Substantia nigra (tissue), 51 donors: ENCODE measurements at places on chromosomes 6 and 20.

DNA sequence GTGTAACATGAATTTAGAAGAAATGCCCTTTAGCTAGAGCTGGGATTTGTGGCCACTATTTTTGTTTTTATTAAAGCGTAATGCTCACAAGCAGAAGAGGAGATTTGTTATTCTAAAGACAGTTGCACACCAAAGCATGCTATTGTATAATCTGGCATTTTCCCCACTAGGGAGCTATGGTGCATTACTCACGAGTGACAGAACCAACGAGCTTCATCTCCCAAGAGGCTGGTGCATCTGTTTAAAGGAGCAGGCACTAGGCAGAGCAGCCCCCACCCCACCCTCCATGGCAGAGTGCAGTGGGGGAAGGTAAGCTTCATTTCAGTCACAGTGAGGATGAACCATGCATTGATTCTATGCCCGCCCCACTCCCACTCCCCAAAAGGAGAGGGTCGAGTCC lies 287.3 kb upstream of the TSHZ2 start:
- no peak for DNase-seq

DNA sequence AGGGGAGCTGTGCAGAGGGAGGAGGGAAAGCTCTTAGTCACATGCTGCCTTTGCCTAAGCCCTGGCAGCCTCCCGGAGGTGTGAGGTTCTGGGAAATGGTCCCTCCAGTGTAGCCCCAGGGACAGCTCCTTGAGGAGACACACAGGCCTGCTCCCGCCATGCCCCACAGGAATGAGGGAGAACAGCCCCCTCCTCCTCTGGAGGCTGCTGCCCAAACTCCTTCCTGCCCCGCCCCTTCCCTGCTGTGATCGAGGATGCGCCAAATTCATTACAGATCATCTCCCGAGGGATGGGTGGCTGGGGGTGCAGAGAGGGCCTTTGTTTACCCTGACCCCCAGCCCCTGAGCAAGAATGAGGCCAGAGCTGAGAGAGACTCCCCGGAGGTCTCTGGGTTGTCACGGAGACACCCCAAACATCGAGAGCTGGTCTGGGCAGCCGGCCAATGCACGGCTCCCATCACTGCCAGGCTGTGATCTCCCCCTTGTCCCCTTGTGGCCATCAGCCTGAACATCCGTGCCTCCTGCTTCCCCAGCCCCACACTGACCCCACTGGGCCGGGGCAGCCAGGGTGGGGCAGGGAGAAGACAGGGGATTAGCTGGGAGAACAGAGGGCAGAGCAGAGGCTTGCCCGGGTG lies 8.4 kb downstream of the CYP21A2 start:
- no peak for DNase-seq

- DNase-seq: no peak
Measured at GRCh38 chr6:21592953-21593352, 598 bp upstream of the SOX4 start.

DNA sequence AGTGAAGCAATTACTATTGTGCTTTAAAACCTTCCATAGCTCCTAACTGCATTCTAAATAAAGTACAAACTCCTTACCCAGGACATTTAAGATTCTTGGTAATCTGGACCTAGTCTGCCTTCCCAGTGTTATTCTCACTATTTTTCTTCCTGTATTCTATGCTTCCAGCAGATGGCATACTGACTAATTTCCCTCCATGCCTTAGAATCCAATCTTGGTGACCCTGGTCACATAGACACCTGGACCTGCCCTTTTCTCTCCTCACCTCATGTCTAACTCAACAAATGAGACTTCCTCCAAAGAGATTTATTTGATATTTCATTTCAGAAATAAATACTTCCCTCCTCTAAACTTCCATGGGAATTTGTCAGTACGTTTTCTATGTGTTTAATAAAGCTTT lies 25.8 kb downstream of the ROS1 start:
- DNase-seq: no peak

DNA sequence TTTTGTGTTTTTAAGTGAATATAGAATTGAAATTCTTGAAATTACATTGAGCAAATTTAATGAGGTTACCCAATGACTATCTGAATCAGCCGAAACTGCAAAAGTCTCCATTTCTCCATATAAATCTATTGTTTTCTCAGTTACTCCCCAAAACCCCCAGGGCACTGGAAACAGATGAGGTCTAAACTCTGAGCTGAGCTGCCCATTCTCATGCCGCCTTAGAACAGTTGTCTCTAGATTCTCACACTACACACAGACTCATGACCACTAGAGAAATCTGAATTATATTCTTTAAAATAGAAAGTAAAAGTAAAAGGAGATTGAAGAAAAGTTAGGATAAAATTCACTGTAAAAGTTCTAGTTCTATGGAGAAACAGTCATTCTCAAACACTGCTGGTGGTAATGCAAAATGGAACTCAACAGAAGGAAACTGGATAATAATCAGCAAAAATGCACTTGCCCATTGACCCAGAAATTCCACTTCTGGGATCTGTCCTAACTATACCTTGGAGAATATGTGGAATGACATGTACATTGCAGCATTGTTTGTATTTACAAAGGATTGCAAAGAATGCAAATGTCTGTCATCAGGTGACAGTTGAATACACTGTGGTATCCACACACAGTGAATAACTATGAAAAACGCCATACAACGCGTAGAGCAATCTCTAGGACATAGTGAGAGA lies 125.5 kb downstream of the IPCEF1 start:
- DNase-seq: no peak

DNA sequence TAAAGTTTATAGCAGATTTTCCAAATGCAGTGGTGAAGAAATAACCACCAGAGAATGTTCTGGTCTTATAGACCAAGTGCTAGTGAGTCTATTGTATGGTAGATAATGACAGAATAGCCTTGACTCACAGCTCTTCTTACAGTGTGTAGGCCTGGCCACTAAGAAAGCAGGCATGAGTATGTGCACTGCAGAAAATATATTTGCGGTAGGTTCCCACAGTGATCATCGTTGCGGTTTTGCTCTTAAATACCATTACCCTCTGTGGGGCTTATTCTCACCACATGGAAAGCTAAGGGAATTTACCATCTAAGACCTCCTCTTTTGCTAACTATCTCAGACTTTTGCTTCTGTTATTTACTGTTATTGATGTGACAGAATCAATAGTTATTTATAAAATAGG lies 212.3 kb upstream of the SYNDIG1 start:
- DNase-seq: no peak

GRCh38 chr6:104527761-104528415 lies 331.8 kb downstream of the HACE1 start:
- peak; percentile 53 for DNase-seq

GRCh38 chr6:82865461-82865860 lies 200.2 kb downstream of the UBE3D start:
- no peak for DNase-seq

DNA sequence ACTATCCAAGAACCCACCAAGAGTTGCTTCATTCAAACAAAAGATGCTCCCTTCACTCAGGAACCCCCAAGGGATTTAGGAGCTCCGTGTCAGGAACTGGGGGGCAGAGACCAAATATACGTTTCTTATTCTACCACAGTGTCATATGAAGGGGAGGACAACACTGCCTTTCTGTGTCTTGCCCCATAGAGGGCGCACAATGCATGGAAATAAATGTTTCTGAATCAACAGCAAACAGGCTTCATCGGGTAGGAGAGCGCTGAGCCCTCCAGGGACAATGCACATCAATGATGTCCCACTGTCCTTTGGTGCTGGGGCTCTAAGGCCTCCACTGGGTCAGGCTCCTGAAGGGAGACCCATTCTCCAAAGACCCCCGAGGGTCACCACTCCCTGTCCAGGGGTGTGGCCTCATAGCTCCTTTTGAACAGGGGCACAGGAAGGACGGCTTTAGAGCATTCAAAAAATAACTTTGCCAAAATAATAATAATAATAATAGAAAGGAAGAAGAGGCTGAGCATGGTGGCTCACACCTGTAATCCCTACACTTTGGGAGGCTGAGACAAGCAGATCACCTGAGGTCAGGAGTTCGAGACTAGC lies 31.1 kb downstream of the PLG start:
- peak; percentile 53 for DNase-seq

DNA sequence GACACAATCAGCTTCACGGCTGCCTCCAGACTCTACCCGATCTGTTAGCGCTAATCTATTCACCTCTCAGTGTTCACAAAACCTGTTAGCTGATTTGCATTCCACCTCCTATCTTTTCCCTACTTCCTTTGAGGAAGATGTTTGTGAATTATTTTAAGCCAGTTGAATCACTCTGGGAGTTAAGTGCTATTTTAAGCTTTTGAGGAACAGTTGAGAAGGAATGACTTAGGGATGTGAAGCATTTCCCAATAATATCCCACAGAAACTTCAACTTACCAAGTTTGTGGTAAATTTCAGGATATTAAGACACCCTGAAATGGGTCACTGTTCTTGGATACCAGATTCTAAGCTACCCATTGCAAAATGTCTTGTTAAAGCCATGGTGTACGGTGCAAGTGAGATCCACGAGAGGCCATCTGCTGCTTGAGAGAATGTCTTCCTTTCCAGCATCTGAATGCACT lies 145.2 kb upstream of the CITED2 start:
- no peak for DNase-seq

GRCh38 chr6:46893648-46894047 lies 28.1 kb downstream of the ADGRF5 start:
- no peak for DNase-seq

GRCh38 chr20:48326868-48327267 lies 500.9 kb downstream of the PREX1 start:
- DNase-seq: no peak

DNA sequence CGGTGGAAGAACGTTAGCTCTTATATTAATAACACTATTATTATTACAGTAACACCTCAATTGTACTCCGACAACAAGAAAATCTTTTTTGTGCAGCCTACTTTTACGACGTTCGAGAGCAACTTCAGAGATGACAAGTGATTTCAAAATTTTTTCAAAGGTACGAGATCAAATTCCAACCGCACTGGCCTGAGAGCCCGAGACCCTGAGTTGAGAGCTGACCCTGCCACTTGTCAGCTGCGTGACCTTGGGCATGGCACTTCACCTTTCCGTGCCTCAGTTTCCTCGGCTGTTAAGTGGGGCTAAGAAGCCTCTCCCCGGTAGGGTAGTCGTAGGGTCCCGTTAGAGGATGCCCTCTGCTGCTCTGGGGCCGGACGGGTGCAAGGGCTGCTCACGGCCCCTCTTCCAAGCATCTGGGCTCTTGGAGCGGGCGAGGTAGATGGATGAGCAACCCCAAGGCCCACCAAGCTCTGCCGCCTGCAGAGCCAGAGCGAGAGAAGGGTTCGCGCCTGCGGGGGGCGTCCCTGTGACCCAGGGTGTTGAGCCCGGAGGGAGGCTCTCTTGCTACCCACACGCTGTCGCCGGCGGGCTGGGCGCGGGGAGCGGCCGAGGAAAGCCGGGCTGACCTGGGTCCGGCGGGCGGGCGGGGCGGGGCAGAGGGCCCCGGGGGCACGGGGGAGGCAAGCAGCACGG lies 510 bp downstream of the NDRG3 start:
- DNase-seq: peak; percentile 53

DNA sequence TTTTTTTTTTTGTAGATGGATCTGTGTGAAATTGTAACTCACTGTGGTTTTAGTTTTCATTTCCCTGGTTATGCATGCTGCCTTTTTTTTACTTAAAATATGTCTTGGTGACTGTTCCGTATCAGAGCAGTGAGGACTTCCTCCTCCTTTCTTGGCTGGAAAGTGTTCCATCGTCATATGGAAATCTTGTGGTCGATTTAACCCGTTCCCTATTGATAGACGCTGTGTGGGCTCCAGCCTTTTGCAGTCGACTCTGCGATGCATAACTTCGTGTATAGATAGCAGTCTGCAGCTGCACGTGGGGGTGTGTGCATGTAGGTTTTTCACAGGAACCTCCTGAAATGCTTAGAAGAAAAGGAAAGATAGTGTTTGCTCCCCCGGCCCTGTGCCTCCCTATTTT lies 28.1 kb upstream of the PNPLA1 start:
- no peak for DNase-seq

DNA sequence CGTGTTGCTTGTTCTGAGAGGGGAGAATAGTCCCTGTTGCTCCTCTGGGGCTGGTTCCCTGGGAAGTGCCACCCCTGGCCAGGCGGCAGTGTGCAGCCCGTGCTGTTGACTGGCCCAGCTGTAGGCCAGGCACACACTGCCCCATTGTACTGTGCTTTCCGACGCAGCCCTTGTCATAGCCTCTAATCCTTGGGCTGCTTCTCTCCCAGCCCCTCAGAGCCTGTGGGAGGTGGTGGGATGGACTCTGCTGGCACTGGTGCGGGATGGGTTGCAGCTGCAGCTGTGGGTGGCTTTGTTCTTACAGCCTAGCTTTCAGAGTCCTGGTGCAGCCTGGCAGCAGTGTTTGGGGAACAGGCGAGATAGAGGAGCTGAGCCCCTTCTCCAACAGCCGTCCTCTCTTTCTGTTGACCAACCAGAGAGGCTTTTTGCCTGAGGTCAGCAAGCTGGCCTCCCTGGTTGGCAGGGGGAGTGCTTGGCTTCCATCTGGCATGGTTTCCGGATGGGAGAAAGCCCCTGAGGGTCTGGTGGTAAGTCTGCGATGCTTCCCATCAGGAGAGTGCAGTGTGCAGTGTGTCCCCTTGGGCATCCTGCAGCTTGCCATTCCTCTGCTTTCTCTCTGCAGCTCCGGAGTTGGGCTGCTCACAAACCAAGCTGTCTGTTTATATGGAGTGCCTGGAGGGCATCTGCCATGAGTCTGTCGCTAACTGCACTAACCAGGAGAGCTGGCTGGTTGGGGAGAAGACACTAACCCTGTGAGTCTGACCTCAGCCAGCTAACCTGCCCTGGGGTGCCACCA lies 12.1 kb downstream of the TJAP1 start:
- DNase-seq: peak; percentile 93

DNA sequence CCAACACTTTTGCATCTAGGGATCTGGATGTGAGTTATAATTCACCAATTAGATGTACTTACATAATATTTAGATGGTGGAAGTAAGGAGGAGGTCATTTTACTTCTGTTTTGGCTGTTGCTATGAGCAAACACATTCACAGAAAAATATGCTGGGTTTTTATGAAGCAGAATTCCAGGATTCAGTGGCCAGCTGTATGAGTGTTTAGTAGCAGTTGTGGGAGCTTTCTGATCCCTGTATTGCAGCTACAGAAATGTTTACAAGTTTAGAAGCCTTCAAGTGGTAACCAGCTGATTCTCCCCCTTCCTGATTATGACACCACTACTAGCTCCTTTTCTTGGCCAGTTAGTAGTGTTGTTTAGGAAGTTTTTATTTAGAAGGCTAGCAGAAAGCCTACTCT lies 177.0 kb downstream of the TENT5A start:
- DNase-seq: no peak

- no peak for DNase-seq
Measured at GRCh38 chr6:166488701-166489100, 97.8 kb downstream of the RAMACL start.

DNA sequence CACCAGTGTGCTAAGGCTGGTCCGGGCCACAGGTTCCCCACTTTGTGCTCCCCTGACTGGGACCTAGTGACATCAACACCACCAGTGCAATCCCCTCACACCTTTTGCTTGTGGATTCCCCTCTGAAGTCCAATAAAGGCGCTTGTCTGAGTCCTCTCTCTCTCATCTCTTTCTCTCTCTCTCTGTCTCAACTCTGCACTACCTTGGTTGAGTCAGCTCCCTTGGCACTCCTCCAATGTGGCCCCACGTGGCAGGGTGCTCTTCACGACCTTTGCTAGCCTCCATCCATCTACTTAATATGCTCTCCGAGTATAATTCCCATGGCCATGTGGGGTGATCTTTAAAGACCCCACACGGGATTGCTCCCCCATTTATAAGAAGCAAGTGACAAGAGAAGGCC lies 385.0 kb downstream of the CD83 start:
- no peak for DNase-seq

GRCh38 chr20:3229798-3230197 lies 9.2 kb downstream of the SLC4A11 start:
- no peak for DNase-seq
